ENCODE measurements at places on chromosomes 1 and 21.
A peak's percentile ranks its signal among the peaks of the same experiment; 100 is the strongest.

DNA sequence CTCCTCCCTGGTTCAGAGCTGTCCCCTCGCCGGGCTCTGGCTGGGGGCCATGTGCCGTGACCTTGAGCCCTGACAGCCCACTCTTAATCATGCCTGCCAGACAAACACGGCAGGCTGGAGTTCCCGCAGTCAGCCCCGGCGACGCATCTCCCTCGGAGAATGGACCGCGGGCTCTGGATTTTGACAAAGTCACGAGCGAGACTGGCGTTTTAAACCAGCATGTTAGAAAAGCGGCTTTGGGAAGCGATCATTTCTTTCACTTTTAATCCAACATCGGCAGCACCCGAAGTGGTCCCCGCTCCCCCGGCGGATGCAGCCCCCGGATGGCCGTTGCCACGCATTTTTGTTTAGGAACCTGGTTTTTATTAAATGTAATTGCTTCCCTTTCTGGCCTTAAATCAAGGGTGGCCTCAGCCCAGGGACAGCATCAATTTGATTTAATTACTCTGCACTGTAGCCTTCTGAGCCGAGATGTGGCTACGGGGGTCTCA lies 70.9 kb downstream of the PRDM16 start:
- DNase-seq: no peak

- no peak for DNase-seq
Observed at GRCh38 chr1:218377143-218377660, 32.1 kb downstream of the TGFB2 start.

GRCh38 chr1:27621051-27621920 lies 13.7 kb downstream of the FGR start:
- DNase-seq: no peak

DNA sequence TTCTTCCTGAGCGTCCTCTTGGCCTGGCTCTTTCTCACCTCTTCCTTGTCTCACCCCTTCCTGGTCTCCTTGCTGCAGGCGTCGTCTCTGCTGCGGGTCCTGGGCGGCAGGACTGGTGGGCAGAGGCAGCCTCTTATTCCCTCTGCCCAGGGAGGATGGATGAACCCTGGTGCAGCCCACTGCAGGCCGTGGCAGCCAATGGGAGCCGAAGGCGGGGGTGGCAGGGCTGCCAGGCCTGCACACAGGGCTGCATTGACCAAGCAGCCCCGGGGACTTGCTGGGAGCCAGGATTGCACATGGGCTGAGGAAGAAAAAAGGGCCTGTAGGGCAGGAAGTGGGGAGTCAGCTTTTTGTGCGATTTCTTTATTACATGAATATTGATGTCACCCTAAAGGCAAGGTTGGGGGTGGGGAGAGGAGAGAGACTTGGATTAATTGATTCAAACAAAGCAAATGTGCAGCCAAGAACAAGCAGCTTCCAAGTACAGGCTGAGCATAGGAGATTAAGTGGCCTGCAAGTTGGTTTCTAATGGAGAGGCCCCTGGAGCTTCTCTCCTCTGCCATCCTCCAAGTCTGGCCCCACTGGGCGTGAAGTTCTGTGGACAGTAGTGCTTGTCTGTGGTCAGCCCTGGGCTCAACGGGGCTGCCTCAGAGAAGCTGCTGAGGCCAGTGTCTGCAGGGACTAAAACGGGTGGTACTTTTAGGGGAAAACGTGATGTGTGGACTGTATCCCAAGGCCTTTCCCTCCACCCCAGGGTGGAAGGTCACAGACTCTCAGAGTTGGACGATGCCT lies at the start of gene S100B:
S100B (minus strand) TSS at position 108 of the 792 bp plus-strand sequence. CDS start 2,667 bp downstream, outside the sequence.
- peak; percentile 91 for DNase-seq

- no peak for DNase-seq
Observed at GRCh38 chr1:115501476-115501875, 140.3 kb upstream of the VANGL1 start.

DNA sequence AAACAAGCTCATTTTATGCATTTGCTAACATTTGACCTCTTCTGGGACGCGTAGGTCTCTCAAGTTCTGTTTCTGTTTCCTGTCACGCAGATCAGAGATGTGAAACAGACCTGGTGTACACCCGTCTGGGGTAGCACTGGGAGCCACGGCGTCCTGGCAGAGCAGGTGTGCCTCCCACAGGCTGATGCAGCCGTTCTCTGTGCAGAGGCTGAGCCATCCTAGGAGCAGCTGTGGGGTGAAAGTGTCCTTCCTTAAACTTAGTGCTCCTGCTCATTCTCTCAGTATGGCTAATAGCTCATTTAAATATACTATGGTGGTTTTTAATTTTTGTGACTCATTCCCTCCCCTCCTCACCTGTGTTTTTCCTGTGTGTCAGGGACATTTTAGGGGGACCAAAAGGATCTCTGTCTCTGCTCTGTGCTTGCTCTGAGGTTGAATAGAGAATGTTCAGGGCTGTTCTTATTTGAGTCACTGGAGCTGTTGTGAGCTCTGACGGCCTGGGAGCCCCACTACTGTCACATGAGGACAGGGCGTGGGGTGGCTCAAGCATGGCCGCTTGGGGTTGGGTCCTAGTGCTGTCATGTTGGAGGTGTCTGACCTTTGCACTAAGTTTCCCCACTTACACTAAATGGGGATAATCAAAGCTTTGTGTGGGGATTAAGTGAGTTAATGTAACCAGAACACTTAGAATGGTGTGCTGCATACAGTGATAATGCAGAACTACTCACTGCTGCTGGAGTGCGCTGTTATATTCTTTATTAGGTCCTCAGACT lies 43.0 kb downstream of the GALNT2 start:
- no peak for DNase-seq

DNA sequence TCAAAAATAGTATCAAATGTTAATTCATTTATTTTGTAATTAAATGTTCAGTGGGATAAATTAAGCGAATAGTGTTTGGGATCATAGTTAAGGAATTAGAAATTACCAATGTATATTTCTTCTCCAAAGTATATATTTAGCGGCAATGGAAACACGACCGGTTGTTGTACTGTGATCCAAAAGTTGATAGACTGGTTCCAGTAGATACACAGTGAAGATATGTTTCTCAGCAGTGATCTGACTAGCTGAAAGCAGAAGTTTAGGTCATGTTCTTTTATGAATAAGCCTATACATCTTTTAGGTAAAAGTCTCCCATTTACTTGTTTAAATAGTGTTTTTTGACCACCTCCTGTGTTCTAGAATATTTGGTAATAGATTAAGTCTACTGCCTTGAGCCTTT lies 8.8 kb downstream of the USP16 start:
- no peak for DNase-seq

DNA sequence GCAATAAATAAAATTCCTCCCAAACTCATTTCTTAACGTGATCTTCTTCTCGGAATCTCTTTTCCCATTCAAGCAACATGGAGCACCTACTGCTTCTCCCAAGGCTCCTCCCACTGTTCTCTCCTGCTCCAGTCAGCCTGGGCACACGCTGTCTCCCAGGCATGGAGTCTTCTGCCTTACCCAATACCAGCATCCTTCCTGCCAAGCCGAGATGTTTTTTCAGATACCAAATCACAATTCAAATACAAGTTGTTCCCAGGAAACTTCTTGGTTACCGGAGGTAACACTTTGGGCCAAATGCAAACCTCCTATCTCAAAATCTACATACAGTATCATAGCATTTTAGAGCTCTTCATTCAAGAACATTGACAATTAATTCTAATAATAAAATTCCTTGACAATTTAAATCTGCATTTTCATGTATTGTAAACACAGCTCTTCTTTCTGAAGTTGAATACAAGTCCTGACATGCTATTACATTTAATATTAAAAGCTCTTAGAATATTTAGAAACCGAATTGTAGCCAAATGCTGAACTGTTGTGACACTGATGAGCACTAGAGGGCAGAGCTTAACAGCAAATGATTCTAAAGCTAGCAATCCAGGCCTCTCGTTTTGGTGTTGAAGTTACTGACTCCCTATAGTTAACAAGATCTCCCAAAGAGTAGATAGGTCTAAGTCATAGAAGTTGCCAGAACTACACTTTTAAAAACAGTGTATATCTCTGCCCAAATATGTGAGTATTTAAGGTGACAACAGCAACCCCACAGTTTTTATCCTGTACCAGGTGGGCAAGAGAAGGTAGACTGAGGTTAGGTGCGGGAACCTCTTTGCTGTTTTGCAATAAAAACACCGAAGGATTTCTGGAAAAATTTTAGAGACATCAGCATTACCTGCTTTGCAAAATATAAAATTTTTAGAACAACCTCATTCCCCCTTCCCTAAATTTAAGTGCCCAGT lies 52.3 kb downstream of the BCAR3 start:
- DNase-seq: no peak

DNA sequence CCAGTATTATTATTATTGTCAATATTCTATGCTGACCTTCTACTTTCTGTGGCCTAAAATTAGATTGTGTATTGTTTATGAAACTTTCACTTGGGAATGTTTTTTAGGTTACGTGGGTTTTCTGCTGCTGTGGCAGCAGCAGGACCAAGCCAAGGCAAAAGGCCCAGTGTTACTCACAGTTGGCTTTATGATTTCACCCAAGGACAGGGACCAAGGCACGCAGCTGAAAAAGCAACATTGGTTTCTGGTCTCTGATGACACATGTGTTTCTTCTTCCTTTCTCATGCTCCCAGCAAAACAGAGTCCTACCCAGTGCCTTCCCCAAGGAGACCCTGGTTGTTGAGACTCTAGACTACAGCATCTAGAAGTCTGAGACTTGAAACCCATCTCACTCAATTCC lies 413.7 kb downstream of the SETD4 start:
- no peak for DNase-seq

DNA sequence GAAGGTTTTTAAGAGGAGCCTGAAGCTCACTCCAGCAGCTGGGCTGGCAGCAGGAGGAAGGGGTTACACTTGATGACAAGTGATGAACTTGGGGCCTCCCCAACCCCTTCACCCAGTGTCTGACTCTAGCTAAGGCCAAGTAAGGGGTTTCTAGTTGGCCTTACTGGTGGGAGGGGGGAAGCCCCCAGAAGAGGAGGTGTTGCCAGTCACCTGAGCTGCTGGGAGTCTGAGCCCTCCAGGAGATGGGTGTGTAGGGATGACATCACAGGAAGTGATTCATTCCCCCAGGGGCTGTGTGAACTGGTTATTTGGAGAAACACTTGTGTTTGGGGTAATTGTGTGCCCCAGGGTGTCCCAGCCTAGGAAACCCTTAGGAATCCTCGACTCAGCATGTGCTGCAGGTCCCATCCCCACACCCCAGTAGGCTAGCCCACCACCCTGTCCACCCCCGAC lies 3.1 kb downstream of the PADI1 start:
- DNase-seq: no peak

- no peak for DNase-seq
Observed at GRCh38 chr1:163999131-163999530, 559.9 kb upstream of the PBX1 start.

GRCh38 chr1:3461934-3462275 lies 7.4 kb downstream of the ARHGEF16 start:
- no peak for DNase-seq

- DNase-seq: no peak
Observed at GRCh38 chr1:82110366-82111254, 309.9 kb downstream of the ADGRL2 start.

DNA sequence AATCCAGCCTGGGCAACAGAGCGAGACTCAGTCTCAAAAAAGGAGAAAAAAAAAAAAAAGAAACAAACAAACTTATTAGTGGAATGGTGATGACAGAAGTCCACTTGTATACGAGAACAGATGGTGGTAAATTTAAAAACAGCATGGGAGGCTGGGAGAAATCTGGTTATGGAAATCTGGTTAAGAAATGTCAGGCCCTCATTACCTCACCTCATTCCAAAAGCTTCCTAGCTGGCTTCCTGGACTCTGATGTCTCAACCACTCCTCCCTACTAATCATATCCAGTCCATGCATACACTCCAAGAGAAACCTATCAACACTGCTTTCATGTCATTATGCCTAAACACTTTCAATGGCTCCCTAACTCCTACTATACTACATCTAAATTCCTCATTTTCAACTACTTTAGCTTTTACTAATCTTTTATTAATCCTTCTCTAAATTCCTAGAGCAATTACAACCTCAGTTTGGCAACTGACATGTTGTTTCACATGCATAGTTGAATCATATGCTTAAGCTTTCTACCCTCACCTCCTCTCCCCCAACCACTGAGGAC lies 52.9 kb downstream of the FOXJ3 start:
- no peak for DNase-seq

DNA sequence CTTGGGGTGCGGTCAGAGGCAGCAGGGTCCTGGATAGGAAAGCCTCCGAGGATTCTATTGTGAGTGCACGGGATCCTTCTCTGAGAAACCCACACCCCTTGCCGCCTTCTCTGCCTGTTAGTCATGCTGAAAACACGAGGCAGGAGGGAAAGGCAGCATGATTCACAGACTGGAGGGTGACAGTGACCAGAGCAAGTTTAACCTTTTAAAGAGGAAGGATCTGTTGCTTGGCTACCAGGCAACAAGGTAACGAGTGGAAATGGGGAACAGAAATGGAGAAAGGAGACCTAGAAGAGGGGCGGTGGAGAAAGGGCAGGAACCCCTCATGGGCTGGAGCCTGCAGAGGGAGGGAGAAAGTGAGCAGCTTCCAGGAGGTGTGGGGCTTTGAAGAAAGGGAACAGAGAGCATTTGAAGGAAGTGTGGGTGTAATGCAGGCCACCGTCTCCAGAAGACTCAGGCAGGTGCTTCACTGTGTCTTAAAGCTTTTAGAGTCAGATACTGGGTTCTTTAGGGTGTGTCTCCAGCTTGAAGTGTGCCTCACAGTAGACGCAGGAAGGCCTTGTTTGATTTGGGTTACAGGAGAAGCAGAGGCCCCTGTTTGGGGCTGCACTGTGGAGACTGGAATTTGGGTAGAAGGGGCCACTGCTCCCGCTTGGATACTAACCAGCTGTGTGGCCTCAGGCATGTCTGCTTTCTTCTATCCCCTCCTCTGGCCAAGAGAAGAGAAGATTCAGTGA lies 19.1 kb downstream of the OPTC start:
- DNase-seq: no peak

- no peak for DNase-seq
Observed at GRCh38 chr21:17472592-17473271, 40.1 kb upstream of the CXADR start.

- DNase-seq: no peak
Observed at GRCh38 chr21:15730484-15731242, 881 bp downstream of the USP25 start.

DNA sequence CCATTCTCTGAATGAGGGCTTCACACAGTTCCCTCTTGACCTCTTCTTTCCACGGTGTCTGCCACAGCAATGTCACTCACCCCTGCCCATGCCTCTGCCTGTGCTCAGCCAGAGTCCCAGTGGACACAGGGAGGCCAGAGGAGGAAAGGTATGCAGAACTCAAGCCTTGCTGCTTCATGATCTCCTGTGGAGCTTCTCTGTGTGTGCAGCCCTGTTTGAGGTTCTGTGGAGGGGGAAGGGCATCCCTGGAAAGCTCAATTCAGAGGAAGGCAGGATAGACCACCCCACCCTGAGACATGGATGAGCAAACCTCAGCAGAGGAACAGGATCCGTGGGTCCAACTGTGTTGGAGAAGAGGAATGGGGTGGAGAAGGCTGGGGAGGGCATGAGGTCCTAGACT lies 2.0 kb downstream of the HCN3 start:
- no peak for DNase-seq
